ENCODE measurements at places on chromosomes 2 and 18. TPM values are rescaled to one million over a fixed set of nuclear protein-coding genes. Genes with fewer than 3 reads are reported as not detected.

GDF7 gene
- total RNA-seq: under 0.01 TPM

UGT1A1 gene
- not detected for total RNA-seq

ITSN2 gene
- 32.7 TPM for total RNA-seq

RNF125 gene
- total RNA-seq: 0.59 TPM

ACKR3 gene
- total RNA-seq: 26.8 TPM

CROCC2 gene
- total RNA-seq: under 0.01 TPM

CPLX4 gene
- not detected for total RNA-seq

CLIP4 gene
- 124 TPM for total RNA-seq

TANC1 gene
- total RNA-seq: 34.7 TPM

PAX8 gene
- total RNA-seq: 2.9 TPM

ZNF385B gene
- 1.1 TPM for total RNA-seq

LYG1 gene
- 0.88 TPM for total RNA-seq

DAW1 gene
- total RNA-seq: not detected

MYL1 gene
- not detected for total RNA-seq

DSC3 gene
- under 0.01 TPM for total RNA-seq

CBLN2 gene
- not detected for total RNA-seq

CASP10 gene
- total RNA-seq: 3.3 TPM

Data from osteoblast (primary cell).